Activated T-helper 1 cell treated with anti-CD3 and anti-CD28 coated beads, Interleukin-12 subunit alpha, Interleukin-12 subunit beta, Interleukin-2, Interleukin-4 antibody, amounts not matched to agents 30 ng/mL and 10 ng/mL and 1 ng/mL, durations not matched to agents 14 hours and 24 hours and 36 hours (primary cell): ENCODE measurements at places on chromosomes 2 and 18. TPM values are rescaled to one million over a fixed set of nuclear protein-coding genes. Genes with fewer than 3 reads are reported as not detected.

The CRACDL gene
- total RNA-seq, result 0.13 and 0.32 TPM in 2 replicates

The SLC23A3 gene
- 1.8 and 1.9 TPM in 2 replicates for total RNA-seq

The STARD6 gene
- total RNA-seq, result 0.54 and 0.65 TPM in 2 replicates

The ASTL gene
- 2.0 and 2.9 TPM in 2 replicates for total RNA-seq

The RPE gene
- 56.8 and 58.7 TPM in 2 replicates for total RNA-seq
